CD4-positive, alpha-beta T cell treated with Interleukin-2 at 100 ng/mL for 4 hours (primary cell): ENCODE measurements at places on chromosomes 2 and 18.
A peak's percentile ranks its signal among the peaks of the same experiment; 100 is the strongest.

- peak; percentile 45 for DNase-seq
Measured at GRCh38 chr2:69628325-69629021, 15.1 kb downstream of the AAK1 start.

DNA sequence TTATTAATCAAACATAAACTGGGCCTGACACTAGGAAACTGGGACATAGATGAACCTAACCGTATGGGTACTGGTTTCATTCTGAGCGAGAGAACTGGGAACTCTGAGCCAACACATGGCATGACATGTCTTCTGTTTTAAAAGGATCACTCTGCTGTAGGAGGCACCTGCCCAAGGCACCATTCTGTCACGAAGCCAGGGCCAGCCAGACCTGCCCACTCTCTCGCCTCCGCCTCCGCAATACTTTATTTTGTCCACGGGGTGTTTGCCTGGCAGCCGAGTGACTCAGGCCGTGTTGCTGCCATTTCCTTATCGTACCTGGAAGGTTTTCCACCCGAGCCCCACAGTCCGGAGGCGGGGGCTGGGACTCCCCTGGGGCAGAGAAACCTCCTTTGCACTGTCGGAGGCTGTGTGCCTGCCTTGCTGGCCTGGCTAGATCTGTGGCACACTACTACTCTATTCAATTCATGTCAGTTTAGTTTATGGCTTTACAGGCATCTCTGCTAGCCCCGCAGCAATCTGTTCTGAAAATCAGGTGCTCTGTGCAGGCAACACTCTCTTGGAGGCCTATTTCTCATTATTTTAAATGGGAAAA, 120.4 kb upstream of the ACKR3 start:
- DNase-seq, result no peak

DNA sequence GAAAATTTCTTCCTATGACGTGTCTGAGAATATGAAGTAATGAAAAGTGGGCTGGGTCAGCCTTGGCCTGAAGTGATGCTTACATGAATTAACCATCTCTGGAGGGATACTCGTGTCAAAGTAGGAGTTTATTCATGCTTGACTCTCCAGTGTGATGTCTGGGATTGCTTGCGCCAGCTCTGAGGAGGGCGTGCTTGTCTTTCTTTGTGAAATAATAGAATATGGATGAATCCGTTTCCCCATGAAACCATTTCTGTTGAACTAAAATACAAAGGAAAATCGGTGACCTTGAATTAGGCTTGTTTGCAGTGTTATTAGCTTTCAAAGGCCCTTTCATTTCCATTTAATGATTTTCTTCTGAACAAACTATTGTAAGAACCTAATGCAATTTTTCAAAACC, 77.9 kb downstream of the EML6 start:
- DNase-seq, result no peak

DNA sequence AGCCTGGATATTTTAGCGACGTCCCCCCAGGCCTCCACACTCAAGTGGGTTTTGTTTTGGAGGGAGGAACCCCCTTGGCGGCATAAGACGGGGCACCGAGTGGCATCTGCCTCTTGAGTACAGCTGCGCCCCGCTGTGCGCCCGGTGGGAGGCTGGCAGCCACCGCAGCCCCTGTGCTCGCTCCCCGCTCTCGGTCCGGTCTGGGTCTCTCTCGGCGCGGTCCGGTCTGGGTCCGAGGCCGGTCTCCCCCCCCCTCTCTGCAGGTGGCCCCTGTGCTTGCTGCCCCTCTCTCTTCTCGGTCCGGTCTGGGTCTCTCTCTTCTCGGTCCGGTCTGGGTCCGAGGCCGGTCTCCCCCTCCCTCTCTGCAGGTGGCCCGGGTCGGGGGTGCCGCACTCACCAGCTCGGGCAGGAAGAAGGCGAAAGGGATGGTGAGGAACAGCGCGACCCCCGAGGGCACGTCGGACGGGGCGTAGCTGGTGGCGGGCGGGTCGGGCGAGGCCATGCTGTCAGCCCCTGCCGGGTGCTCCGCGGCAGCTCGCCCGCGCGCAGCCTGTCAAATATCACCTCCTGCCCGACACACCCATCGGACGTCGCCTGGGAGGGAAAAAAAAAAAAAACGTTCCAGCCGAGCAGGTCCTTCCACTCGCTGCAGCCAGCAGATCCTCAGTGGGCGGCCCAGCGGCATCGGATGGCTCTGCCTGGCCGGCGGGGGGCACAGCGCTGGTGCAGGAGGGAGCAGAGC, at the start of gene MALL:
Gene MALL (minus strand): TSS at position 532 of the 742 bp plus-strand sequence. CDS start 30 bp downstream, at position 502.
- no peak for DNase-seq

DNA sequence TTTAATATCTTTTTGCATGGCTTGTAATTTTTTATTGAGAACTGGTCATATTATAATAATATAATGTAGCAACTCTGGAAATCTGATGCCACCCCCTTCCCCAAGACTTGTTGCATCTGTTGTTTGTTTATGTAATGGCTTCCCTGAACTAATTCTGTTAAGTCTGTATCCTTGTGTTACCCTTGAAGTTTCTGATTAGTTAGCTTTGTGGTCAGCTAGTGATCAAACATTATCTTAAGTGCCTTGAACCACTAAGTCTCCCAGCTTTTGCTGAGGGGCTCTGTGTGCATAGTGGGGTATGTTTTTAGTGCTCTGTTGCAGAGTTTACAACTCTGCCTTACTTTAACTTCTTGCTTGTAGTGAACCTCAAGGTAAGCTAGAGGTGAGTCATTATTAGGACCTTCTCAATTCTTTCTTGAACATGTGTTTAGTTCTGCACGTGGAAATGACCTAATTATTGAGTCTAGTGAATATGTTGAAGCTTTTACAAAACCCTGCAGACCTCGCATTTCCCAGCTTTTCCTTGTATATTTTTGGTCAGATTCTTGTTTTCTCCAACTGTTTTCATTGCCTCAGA, 24.8 kb downstream of the SMCHD1 start:
- DNase-seq, result peak; percentile 38

DNA sequence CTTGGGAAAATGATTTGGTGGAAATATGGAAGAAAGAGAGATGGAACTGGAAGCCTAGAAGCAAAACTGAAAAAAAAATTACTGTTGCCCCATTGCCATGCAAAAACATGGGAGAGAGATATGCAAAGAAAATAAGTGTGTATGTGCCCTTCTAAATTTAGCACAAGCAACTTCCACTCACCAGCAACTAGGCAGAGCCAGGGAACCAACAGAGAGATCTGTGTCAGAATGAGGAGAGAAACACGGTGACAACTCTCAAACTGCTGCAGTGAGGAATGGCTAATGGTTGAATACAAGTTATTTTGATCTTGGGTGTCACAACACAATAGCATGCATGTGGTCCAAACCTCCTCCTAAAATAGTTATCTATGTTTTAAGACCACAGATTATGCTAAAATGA, 10.9 kb downstream of the DSC2 start:
- DNase-seq, result no peak

GRCh38 chr2:219209236-219210195, 2.9 kb downstream of the ZFAND2B start:
- no peak for DNase-seq

GRCh38 chr2:68248361-68248760, 4.0 kb downstream of the PPP3R1 start:
- DNase-seq, result no peak

DNA sequence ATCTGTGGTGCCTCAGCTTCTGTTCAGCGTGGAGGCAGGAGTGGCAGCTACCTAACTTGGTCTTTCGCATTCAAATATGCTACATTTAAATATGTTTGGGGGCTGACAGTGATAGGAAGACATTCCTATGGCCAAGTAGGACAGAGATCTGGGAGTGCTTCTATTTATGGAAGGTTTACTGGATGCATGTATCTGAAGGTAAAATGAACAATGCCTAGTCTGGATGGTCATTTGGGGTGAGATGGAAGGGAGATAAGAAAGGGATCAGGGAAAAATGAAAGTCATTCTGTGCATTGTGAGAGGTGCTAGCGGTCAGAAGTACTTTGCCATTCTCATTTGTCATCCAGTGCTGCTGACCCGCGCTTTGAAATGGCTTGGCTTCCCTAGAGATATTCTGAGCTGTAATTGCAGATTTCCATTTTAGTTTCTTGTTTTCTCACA, 300.9 kb upstream of the FBXO11 start:
- no peak for DNase-seq

DNA sequence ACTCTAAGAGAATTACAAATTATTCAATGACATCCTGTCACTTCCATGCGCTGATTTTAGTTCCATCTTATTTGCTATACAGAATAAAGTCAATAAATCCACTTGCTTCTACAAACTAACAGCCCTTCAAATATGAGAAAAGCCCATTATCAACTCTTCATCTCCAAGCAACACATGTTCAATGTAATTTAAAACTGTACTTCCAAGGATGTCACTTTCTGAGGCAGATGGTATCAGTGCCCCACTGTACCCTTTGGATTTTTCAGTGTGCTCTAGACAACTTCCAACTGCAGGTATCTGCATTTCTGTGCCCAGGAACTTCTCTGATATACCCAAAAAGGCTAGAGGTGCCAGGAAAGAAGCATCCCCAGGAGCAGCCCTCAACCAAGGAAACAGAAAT, 87.6 kb downstream of the SMAD2 start:
- no peak for DNase-seq
